ENCODE measurements at places on chromosomes 4 and X.

DNA sequence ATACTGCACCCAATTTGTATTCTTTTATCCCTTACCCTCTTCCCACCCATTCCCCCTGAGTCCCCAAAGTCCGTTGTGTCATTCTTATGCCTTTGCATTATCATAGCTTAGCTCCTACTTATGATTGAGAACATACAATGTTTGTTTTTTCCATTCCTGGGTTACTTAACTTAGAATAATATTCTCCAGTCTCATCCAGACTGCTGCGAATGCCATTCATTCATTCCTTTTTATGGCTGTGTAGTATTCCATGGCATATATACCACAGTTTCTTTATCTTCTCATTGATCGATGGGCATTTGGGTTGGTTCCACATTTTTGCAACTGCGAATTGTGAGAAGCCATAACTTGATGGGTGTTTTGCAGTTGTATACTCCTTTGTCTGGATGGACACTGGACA lies 62.8 kb downstream of the FHIP1A start:
- DNase-seq: no peak

DNA sequence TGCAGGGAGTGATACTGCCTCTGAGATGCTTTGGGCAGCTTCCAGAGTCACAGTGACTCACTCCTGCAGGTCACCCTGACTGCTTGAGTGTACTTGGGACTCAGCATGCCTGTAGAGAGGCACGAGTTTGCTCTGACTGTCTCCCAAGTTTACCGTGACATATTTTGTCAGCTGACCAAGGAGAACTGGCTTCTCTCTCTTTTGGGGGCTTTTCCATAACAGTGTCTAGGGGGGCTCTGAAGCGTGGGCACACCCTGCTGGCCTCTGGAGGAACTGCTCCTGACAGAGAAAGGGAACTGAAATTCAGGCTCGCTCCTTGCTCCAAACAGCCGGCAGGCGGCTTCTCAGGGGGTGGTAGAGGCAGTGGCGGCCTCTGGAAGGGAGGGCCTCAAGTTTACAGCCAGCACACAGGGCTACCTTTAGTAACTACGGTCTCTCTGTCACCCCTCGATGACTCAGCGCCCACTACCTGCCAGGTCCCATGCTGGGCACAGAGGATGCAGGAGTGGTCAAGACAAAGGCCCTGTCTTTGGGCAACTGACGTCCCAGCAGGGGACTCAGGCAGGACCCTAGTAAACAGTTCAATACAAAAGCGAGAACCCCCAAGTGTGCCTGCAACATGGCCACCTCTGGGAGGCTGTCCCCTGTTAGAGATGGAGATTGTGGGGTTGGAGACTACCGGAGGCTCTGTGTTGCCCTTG lies 17.8 kb downstream of the ZNF185 start:
- peak; percentile 66 for DNase-seq

- DNase-seq: no peak
Observed at GRCh38 chr4:72997409-72997808, 72.1 kb downstream of the COX18 start.

DNA sequence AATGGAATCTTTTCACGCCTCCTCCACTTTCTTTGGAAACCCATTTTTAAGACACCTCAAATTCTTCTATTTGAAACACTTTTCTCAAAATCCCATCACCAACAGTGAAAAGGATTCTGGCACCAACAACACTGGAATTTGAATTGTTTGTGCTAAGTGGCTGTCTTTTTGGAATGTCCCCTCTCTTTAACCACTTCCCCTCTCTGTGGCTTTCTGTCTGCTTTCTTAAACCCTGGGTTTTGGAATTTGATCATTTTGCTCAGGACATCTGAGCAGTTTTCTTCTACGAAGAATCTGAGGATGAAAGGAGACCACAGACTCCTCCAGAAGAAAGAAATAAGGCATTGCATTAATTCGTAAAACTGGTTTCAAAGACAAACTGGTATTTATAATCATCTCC lies 89.0 kb downstream of the MXRA5 start:
- DNase-seq: no peak

DNA sequence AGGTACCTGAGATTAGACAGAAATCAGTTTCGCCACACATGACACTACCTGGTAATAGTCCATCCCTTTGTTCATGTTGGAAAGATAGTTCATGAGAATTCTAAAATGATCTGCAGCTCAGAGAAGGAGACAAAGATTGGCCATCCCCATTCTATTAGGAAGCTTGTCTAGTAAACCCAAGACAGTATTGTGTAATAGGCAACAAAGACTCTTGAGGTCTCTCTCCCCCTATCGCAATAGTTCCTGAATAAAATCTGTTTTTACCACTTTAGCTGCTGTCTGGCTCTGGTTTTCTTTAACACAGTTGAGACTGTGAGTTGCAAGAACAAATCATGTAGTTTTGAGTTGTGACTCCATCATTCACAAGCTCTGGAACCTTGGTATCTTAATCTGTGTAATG lies 14.8 kb upstream of the BBS7 start:
- no peak for DNase-seq
